Nephron progenitor cell (in vitro differentiated cells): ENCODE measurements at places on chromosomes 12 and 14.

DNA sequence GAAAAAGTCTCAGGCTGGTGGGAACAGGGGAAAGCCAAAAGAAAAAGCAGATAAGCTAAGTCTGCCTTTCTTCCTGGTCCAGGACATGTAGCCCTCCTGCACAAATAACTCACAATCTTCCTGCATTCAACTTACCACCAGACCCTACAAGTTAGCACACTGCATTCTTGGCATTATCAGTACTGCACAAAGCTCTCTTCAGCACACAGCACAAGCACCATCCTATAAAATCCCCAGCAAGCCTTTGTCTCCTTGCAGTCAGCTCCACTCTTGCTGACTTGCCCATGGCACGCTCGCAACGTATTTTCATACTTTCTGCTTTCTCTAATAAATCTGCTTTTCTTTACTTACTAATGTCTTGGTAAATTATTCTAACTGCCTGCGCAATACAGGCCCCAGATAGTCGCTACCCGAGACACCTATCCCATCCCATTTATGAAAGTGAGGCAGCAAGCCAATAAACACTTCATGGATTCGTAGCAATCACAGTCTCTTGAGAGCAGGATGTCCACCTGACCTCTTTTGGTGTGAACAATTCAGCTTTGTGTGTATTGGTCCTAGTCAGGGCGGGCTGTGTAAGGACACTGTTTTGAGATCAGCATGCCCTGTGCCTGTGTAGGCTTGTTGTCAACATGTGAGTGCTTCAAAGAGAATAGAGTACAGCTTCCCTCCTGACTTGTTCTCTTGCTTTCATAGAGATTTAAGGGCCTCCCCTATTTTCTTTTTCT is 49.0 kb downstream of the TMEM117 start:
- peak overlapping the region; percentile 36 for H3K27ac ChIP-seq
- no peak overlapping the region for H3K4me3 ChIP-seq
- H3K36me3 ChIP-seq: no peaks in the 10 kb centered on the region
- H3K4me1 ChIP-seq: peaks cover 20% of the 10 kb centered on the region
- no peaks in the 10 kb centered on the region for H3K27me3 ChIP-seq

- peaks cover 30% of the 10 kb centered on the region for H3K36me3 ChIP-seq
- no peak for DNase-seq
- no peak overlapping the region for H3K4me3 ChIP-seq
- H3K27me3 ChIP-seq: peaks cover 2% of the 10 kb centered on the region
- peak overlapping the region; percentile 62 for H3K27ac ChIP-seq
Observed at GRCh38 chr12:120873226-120873625, 30.9 kb downstream of the SPPL3 start.

DNA sequence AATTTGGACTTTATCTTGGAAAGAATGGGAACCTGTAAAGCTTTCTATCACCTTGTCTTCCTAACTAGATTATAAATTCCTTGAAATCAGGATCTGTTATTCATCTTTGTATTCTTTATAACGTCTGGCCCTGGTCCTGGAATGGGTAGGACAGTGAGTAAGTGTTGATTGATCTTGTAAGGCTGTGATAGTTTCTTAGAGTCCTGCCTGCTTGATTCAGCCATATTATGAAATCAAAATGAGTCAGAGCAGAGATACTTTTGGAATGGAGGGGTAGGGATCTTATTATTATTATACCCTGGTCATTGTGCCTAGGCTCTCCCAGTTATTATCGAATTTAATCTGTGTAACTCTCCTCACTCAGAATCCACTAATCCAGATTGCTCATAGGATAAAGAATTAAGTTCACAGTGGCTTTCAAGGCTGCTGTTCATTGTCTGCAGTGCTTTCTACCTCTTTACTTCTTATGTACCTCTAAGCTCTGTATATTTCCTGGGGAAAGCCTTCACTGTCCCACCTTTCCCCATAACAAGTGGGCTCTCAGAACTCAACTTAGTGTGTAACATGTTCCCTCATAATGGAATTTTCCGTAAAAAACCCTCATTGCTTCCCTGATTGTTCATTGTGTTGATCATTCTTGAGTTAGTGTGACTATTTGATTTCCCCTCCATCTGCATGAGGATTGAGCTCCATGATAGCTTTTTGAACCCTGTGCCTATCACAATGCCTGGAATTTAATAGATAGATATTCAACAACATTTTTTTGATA is 93.3 kb downstream of the DAAM1 start:
- H3K27me3 ChIP-seq: peaks cover under 1% of the 10 kb centered on the region

DNA sequence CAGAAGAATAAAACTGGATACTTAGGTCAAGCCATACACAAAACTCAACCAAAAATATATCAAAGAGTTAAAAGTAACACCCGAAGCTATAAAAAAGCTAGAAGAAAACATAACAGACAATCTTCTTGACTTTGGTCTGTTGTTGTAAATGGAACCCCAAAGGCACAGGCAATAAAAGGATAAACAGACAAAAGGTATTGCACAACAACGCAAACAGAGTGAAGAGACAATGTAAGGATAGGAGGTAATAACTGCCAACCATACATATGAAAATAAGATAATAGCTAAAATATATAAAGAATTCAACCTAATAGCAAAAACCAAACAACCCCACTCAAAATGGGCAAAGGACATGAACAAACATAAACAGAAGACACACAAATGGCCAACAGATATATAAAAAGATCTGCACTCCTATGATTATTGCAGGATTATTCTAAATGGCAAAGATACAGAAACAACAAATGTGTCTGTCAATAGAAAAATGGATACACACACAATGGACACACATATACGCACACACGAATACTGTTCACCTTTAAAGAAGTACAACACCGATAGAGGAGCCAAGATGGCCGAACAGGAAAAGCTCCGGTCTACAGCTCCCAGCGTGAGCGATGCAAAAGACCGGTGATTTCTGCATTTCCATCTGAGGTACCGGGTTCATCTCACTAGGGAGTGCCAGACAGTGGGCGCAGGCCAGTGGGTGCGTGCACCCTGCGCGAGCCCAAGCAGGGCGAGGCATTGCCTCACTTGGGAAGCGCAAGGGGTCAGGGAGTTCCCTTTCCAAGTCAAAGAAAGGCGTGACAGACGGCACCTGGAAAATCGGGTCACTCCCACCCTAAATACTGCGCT is 1137.1 kb downstream of the FSCB start:
- H3K27me3 ChIP-seq: no peaks in the 10 kb centered on the region
- H3K4me3 ChIP-seq: no peak overlapping the region
- no peaks in the 10 kb centered on the region for H3K4me1 ChIP-seq
- no peak for DNase-seq

DNA sequence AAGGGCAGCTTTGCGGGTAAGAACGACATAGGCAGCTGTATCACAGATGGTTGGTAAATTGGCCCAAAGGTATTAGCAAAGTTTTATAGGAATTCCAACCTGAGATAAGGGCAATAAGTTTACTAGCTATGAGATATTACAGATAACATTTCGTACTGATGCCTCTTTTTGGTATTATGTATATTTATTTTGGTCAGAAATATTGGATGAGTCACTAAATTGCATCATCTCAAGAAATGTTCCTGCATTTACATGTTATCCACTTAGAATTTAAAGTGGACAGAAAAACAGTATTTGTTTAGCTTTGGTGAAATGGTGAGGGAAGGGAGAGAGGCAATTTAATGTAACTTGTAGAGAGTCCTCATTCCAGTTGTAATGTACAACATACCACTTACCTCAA is 65.1 kb upstream of the PZP start:
- no peak overlapping the region for H3K27ac ChIP-seq
- peaks cover 2% of the 10 kb centered on the region for H3K27me3 ChIP-seq
- H3K36me3 ChIP-seq: no peaks in the 10 kb centered on the region
- H3K4me3 ChIP-seq: no peak overlapping the region
- peaks cover 5% of the 10 kb centered on the region for H3K4me1 ChIP-seq

- peaks cover 74% of the 10 kb centered on the region for H3K27me3 ChIP-seq
- DNase-seq: peak; percentile 65
- H3K4me1 ChIP-seq: peaks cover 12% of the 10 kb centered on the region
- H3K4me3 ChIP-seq: peak overlapping the region; percentile 77
- no peaks in the 10 kb centered on the region for H3K36me3 ChIP-seq
Observed at GRCh38 chr14:76138758-76139723, 12.7 kb upstream of the GPATCH2L start.

DNA sequence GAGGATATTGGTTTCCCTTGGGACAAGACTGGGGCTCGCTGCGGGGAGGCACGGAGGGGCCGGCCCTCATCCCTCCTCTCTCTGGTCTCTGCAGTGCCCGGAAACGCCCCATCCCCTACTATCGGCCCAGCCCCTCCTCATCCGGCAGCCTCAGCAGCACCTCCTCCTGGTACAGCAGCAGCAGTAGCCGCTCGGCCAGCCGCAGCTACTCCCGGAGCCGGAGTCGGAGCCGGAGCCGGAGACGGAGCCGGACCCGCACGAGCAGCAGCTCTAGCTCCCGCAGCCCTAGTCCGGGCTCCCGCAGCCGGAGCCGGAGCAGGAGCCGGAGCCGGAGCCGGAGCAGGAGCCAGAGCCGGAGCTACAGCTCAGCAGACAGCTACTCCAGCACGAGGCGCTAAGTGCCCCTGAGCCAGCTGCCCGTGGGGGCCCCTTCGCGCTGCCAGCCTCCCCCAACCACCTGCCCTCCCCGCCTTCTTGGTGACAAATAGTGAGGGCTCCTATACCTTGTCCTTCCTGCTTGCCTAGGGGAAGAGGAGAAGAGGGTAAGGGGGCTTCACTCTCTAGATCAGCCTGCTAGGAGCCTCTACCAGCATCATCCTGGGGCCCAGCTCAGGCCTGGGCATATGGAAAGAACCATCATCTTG is 22.2 kb upstream of the HSPB8 start:
- peak; percentile 28 for DNase-seq
- H3K27ac ChIP-seq: no peak overlapping the region
- H3K4me1 ChIP-seq: peaks cover 36% of the 10 kb centered on the region
- no peaks in the 10 kb centered on the region for H3K36me3 ChIP-seq
- H3K27me3 ChIP-seq: peaks cover 12% of the 10 kb centered on the region
- H3K4me3 ChIP-seq: no peak overlapping the region

DNA sequence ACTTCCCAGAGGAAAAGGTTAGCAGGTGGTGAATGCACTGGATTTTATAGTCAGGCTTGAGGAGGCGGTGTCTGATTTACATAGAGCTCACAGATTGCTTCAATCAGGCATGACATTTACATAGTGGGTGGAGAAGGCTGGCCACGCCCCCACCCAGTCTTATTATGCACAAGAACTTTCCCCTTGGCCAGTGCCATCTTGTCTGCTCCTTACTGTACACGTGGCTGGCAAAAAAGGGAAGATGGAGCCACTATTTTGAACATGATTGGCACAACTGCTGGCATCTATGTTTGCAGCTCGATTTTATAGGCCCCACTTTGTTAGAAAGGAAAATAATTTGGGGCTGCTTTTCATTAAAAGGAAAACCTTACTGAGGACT is 10.9 kb upstream of the LGMN start:
- no peaks in the 10 kb centered on the region for H3K27me3 ChIP-seq
- no peaks in the 10 kb centered on the region for H3K36me3 ChIP-seq
- H3K4me3 ChIP-seq: no peak overlapping the region
- H3K4me1 ChIP-seq: peaks cover 38% of the 10 kb centered on the region
- no peak overlapping the region for H3K27ac ChIP-seq
- DNase-seq: peak; percentile 33

DNA sequence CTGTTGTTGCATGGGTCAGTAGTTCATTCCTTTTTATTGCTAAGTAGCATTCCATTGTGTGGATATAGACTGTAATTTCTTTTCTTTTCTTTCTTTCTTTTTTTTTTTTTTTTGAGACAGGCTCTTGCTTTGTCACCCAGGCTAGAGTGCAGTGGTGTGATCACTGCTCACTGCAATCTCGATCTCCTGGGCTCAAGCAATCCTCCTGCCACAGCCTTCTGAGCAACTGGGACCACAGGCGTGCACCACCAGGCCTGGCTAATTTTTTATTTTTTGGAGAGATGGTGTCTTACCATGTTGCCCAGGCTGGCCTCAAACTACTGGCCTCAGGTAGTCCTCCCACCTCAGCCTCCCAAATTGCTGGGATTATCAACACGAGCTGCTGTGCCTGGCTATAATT is 5.2 kb downstream of the ATP6V0A2 start:
- peaks cover 21% of the 10 kb centered on the region for H3K4me1 ChIP-seq
- H3K36me3 ChIP-seq: peaks cover 5% of the 10 kb centered on the region
- no peak overlapping the region for H3K4me3 ChIP-seq
- DNase-seq: no peak
- H3K27ac ChIP-seq: no peak overlapping the region

DNA sequence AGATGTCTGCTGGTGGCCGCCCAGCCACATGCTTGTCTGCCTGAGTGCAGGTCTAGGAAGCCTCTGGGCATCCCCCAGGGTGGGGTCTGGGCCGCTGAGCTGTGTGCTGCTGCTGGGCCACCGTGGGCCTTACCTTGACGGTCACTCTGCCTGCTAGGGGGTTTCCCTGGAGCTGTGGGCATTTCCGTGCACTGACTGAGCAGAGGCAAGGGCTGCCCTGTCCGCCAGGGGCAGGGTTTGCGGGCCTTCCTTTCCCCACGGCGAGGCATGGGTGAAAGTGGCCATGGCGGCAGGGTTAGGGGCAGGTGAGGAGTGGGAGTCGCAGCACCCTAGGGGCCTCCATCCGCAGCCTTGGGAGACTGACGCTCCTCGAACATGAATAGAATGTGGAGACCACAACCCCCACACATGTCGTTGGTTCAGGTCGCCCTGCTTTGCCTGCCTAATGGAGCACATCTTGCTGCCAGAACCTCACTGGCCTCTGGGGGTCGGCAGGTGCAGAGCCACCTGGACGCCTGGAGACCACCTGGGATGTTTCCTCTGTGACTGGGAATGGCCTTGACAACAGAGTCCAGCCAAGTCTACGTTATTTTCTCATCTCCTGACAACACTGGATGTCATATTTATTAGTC is 2.5 kb downstream of the ZBTB42 start:
- H3K27ac ChIP-seq: no peak overlapping the region
- H3K36me3 ChIP-seq: no peaks in the 10 kb centered on the region
- H3K27me3 ChIP-seq: peaks cover 47% of the 10 kb centered on the region
- H3K4me3 ChIP-seq: no peak overlapping the region
- no peak for DNase-seq

DNA sequence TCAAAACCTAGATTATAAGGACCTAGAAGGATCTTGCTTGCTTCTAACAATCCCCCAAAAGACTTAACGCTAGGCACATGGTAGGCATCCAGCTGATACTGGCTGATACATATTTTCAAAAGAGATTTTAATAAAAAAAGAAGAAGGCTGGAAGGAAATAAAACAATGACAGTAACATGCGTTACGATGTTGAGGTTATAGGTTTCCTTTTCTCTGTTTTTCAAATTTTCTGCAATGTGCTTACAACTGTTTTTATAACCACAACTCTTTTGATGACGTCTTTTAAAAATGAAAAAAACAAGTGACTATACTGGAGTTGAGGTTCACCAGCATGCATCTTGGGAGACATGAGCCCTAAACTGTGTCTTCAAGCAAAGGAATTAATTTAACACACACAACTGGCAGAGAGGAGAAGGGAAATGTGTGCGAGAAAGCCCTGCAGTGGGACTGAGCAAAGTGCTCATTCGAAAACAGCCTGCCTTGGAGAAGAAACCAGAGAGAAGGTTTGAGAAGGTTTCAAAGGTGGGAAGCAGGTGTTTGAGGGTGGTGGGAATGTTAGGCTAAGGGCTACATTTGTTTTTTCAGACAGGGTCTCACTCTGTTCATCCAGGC is 80.4 kb downstream of the DUSP16 start:
- H3K4me1 ChIP-seq: no peaks in the 10 kb centered on the region
- no peaks in the 10 kb centered on the region for H3K27me3 ChIP-seq
- no peak overlapping the region for H3K27ac ChIP-seq
- no peak overlapping the region for H3K4me3 ChIP-seq
